ENCODE measurements at places on chromosomes 5 and 9.

DNA sequence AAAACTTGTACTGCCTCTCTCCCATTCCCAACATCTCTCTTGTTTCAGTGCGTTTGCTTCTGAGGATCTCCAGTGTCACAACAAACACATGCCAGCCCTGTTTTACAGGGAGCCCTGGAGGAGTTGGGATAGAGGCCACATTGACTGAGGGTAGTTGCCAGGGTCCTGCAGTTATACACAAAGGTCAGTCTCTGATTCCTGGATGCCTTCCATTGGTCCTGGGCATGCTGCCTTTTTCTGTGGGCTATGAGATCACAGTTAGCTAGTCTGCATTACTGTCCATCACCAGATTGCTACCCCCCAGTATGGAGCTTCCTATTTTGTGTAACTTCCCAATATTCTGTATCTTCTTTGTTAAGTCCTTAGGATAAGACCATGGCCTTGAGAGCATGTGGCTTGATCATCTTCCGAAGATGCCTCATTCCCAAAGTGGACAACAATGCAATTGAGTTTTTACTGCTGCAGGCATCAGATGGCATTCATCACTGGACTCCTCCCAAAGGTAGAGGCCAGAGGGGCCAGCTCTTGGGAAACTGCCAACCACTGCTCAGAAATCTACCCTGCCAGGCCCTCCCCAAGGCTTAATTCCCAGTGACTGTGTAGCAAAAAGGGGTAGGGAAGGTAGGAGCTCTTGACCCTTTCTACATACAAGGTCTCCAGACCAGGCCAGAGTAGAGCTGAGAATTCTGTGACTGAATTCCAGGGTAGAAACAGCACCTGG, 9.5 kb downstream of the NUDT2 start:
- DNase-seq: no peak

DNA sequence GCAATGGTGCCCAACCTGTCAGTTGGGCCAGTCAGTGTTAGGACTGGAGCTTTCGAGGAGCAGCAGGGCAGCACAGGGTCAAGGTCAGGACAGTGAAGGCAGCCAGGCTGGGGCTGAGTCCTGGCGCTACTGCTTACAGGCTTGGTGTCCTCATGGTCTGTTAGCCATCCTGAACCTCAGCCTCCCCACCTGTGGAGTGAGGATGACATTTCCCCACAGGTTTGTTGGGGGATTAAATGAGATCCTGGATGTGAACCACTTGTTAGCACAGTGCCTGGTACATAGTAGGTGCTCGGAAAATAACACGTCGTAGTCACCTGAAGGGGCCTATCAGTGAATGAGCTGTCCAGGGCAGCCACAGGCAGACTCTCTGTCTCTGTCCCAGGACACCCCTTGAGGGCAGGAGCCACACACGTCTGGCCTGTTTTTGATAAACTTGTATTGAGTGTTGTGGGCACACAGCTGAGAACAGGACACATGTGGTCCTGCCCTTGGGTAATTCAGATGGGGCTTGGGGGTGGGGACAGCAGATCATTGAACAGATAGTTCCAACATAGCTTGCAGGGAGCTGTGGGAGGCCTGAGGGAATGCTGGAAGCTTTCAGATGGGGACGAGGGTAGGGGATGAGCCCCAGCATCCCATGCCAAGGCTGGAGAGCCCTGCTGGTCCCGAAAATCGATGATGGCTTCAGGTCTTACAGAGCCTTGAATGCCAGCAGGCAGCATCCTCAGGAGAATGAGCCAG, 69.3 kb downstream of the AMBP start:
- DNase-seq: no peak

DNA sequence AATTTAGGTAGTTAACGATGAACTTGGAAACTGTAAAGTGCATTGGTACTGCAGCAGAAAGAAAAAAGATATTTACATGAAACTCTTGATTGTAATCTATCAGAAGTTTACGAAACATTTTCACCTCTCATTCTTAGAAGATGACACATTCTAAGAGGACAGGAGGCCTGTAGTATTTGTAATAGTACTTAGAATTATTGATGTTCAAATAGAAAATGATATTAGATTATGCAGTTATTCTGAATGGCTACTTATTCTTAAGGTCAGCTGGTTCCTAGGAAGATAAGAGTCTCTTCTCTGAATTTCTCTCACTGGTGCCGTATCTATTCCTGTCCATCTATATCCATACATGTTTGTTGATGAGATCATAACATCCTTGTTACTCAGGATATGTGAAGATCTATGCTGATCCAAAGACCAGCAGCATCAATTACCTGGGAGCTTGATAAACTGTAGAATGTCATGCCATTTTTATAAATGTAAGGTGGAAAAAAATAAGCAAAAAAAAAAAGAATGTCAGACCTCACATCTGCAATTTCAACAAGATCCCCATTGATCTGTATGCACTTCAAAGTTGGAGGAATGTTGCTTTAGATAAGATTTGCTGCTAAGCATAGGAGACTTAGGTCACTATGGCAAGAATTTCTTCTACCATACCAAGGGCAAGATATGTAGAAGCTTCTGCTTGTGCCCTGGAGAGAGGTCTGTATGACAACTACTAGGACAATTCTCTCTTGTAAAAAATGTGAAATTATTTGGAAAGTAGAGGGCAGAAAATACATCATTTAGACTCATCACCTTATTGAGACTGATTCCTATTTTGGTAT, 42.4 kb upstream of the RICTOR start:
- DNase-seq: no peak

- peak; percentile 22 for DNase-seq
These were observed 434.7 kb upstream of the DMAC1 start for GRCh38 chr9:8234316-8234715.

DNA sequence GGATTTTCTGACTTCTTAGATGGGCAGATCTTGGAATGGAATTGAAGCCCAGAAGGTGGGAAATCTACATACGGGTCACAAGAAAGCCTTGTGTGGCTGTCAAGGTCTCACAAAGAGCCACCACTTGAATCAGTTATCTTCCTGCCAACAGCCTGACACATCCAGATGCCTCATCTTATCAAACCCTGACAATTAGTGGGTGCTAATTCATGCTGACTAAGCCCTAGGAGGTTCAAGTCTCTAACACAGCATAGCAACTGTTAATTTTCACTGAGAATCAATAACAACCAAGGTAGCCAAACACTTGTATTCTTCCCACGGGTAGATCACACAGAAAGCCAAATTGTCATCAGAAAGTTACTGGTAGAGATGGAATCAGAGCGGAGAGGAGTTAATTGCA, 222.2 kb downstream of the TMEM167A start:
- DNase-seq: no peak

- no peak for DNase-seq
These were observed 61.0 kb downstream of the PRDM6 start for GRCh38 chr5:123150089-123150488.

DNA sequence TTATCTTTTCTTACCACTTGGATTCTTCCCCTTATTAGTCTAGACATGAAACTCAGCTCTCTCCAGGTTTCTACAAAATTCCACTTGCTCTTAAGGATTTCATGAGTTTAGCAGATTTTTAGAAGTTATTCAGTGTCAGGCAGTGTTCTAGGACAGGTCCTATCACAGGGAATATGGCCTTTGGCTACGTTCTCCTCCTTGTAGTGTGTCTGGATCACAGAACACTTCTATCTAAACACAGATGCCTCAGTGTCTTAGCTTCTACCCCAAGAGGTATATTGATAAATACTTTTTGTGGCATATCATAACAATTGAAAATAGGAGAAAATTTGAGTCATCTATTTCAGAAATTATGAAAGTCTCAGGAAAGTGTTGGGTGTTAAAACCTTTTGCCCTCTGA, 15.6 kb downstream of the RAB3C start:
- no peak for DNase-seq

DNA sequence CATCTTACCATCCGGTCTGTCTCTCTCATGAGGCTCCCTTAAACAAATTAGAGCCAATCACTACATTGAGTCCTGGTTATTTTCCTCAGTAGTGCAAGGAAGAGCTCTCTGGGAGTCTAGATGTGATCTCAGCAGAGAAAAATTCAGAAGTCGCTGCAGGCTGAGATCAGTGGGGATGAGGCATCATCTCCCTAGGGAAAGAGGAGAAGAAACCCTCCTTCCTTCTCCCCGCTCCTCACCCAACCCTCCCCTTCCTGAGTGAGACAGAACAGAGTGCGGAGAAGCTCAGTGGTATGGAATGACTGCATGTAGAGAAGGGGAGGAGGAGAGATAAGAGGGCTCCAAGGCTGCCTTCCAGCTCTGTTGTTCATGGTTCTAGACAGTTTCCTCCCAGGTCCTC, 80.5 kb downstream of the PAPPA start:
- DNase-seq: no peak

DNA sequence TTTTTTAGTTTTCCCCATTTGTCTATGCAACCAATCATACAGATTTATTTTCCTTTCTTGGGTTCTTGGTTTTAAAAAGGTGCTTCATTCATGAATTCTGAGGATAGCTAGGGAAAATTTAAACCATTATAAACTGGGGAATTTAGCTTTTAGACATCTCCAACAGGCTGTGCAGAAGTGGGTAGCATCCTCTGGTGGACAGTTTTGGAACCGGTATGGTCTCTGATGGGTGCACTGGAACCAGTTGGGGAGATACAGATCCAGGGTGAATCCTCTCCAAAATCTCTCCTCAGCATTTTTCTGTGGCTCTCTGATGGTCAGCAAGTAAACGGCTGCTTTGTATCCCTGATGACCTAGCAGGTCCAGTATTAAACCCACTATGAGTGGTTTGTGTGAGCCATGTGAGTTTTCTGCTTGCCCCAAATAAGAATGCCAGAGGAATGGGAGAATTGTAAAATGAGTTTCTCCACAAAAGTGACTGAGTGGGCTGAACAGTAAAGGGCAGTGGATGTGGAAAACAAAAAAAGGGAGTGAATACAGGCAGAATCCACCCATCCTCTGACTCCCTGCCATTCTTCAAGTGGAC, 9.1 kb upstream of the DNAJC25 start:
- DNase-seq: no peak

DNA sequence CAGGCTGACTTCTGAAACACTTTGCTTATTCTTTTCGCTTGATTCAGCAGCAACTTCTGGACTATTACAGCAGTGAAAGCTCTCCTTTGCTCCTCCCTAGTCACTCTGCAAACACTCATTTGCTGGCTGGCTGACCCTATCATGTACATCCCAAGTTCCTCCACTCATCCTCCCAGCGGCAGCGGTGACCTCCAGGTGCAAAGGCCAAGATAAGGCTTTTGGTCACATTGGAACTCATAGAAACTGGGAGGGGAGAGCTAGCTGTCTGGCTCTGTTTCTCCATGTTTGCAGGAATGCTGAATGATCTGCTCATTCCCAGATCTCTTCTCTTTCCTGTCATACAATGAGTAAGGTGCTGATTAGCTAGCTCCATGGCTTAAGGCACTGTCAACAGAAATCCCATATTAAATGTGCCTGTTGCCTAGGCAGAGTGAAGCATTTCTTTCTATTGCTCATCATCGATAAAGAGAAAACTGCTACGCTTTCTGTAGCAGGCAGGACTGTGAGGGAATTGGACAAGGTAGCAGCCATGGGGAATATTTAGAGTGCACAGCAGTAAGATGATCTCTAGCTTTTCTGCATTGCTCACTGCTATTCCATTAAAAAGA, 250.5 kb upstream of the PDE4D start:
- no peak for DNase-seq

DNA sequence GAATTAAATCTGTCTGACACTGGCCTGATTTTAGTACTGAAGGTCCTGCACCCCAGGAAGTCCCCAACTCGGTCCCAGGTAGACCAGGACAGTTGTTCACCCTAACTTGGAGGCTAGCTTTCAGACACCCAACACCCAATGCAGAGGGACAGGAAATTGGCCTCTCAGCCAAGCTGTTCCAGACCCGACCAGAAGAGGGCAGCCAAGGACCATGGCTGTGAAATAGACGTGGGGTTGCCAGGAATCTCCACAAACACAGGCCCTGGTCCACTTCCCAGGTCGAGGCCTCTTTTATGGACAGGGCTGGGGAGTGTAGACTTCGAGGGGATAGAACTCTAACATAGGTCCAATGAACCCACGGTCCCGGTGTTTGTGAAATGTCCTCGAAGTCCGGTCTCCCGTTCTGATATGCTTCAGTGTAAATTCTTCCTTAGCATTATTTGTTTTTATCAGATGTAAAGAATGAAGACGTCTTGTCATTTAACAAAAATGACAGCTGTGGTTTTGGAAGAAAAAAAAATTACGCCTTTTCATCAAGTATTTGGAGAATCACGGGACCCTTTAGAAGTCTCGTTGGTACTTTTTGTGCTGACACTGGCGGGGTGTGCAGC, 260.3 kb upstream of the ADAMTS16 start:
- DNase-seq: peak; percentile 80

GRCh38 chr9:124202447-124202971, 55.2 kb upstream of the NEK6 start:
- no peak for DNase-seq

Data from iPS DF 6.9 (cell line).